ENCODE measurements at places on chromosomes 11 and 22.

DNA sequence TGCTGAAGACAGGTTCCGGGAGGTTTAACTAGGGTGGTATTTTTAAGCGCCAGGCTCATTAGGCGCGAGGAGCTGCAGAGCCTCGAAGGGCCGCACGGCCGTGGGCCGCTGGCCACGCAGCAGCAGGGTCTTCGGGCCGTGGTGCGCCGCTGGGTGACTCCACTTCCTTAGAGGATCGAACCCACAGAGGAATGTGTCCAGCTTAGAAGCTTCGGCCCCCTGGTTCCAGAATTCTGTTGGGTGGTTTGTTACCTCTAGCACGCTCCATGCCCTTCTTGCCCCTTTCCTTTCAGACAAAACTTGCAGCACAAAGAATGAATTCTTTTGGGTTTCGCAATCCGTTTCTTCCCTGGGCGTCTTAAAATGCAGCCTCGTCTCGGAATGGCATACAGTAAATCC, 773 bp upstream of the PATL1 start:
- no peak for DNase-seq

- DNase-seq, result no peak
Measured at GRCh38 chr11:84958295-84958694, 668.8 kb downstream of the DLG2 start.

DNA sequence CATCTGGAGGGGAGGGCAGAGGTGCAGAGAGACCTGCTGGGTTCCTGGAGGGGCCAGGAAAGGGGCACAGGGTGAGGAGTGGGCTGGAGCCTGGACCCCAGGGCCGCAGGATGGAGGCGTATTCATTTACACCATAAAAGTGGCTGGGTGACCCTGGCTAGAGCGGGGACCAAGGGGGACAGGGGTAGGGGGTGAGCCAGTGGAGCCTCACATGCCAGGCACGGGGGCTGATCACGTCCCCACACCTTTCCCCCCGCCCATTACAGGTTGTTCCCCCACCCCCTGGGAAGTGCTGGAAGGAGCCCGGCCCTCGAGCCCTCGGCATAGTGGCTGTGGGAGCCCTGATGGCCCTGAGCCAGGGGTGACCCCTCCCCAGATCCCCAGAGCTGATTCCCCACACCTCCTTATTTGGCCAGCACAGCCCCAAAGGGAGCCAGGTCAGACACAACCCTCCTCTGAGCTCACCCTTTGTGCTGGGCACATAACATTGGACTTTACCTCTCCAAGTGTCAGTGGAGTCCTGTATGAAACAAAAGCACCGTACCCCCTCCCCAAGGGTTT, 781 bp downstream of the TCIRG1 start:
- no peak for DNase-seq

DNA sequence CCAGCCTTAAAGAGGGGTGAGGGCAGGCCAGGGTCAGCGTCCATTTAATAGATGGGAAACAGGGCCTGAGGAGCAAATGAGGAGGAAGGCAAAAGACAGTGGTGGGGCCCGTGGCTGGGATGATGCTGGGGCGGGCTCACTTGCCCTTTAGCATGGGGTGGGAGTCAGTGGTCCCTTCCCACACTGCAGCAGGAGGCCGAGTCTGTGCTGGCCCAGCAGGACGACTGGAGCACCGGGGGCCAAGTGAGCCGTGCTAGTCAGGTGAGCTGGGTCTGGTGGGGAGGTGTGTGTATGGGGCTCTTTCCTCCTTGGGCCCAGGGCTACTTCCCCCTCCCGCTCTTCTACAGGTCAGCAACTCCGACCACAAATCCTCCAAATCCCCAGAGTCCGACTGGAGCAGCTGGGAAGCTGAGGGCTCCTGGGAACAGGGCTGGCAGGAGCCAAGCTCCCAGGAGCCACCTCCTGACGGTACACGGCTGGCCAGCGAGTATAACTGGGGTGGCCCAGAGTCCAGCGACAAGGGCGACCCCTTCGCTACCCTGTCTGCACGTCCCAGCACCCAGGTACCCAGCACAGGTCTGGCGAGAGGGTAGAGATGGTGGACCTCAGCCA, 12.8 kb downstream of the SCYL1 start:
- DNase-seq, result no peak

- DNase-seq, result no peak
Measured at GRCh38 chr11:521177-521688, 14.1 kb downstream of the HRAS start.

DNA sequence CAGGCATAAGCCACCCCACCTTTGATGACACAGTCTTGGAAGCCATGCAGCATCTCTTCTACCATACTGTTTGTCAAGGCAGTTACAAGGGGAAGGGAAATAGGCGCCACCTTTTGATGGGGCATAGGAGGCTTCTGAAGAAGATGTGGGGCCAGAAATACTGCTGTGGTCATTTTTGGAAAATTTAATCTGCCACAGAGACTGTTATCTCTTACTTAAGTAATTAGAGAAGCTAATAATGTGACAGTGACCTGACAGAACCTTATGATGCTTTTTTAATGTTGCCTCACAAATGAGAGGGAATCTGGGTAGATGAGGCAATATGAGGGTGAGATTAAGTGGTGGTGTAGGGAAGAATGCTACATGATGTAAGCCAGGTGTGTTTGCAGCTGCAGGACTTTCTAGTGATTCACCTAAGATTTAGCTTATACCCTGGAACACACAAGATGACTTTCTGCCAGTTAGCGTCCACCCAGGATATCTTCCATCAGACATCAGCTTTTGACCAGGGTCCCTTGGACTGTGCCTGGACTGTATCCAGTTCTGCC, 34.3 kb upstream of the ADORA2A start:
- DNase-seq, result no peak

DNA sequence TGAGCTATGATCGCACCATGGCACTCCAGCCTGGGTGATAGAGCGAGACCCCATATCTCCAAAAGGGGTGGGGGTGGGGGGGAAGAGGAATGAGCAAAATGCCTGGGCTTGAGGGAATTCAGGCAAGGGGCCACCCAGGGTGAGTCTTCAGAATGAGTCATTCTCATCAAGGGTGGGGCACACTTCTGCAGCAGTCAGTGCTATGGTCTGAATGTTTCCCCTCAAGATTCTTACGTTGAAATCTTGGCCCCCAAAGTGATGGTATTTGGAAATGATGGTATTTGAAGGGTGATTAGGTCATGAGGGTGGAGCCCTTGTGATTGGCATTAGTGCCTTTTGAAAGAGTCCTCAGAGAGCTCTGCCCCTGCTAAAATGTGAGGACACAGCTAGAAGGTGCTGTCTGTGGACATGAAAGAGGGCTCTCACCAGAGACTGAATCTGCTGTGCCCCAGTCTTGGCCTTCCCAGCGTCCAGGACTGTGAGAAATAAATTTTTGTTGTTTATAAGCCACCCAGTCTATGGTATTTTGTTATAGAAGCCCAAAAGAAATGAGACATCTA, 86.4 kb upstream of the THY1 start:
- DNase-seq, result no peak

DNA sequence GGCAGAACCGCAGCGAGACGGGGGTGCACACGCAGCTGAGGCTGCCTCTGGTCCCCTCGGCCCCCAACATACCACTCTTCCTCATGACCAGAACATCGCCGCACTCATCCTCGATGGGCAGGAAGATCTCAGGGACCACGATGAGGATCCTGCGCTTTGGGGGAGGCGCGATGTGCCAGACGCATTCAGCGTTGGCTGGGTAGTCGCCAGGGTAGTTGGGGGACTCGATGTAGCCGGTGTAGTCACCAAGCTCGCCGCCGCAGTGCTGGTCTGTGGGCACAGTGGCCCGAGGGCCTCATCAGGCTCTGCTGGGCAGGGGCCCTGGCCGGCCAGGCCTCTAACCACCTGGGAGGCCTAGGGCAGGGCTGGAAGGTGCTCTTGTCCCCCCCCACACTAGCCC, 23.0 kb upstream of the TTLL12 start:
- DNase-seq, result no peak

DNA sequence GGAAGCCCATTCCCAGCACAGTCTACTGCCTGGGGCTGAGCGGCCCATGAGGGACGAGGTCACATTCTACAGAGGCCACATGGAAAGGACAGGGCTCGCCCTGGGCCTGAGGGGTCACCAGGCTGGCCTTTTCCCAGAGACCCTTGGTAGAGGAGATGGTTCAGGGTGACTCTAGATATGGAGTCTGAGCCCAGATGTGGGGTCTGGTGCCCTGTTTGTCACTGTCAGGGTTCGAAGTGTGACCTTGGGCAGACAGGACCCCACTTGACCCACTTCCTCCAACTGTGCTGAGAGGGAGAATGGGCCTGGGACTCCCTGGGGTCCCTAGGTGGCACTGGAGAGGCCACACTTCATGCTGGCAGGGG, 81.0 kb downstream of the MYEOV start:
- DNase-seq, result no peak

GRCh38 chr11:117497206-117497951, 169.7 kb downstream of the CEP164 start:
- no peak for DNase-seq

DNA sequence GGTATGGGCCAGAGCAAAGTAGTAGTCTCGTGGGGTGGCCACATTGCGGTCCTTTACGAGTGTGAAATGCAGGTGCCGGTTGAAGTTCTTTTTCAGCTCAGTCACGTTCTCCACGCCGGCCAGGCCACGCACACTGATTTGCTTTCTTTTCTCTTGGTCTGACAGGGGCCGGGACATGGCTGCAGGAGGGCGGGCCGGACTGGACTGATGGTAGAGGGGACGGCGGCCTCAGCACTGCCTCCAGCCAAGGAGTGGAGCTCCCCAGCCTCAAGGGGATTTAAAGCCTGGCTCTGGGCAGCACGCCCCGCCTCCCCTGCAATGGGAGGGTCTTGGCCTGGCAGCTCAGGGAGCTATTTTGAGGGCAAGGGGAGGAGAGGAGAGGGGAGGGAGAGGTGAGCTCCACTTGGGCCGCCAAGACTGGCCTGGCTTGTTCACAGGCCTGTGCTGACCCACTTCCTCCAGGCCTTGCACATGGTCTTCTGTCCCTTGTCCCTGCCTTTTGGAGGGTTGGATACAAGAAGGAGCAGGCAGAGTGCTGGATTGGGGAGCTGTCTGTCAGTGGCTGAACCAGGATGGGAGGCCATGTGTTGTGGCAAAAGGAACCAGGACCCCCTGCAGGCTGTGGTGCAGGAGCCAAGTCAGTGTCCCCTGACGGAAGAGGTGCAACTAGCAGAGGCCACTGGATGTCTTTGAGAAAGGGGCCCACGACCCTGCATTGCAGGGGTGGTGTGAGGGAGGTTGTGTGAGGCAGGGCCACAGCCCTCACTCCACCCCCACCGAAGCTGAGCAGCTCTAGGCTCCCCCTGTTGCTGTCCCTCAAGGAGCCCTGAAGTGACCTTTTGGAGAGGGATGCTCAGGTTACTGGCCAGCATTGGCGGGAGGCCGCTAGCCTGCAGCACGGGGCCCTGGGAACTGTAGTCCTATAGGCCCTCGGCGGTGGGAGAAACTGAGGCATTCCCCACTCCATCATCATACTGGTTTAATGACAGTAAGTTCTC, at the start of gene PYGM:
TSS of gene PYGM (minus strand) at position 253 of the 998 bp plus-strand sequence. CDS start at position 177, 76 bp downstream.
- DNase-seq, result no peak

DNA sequence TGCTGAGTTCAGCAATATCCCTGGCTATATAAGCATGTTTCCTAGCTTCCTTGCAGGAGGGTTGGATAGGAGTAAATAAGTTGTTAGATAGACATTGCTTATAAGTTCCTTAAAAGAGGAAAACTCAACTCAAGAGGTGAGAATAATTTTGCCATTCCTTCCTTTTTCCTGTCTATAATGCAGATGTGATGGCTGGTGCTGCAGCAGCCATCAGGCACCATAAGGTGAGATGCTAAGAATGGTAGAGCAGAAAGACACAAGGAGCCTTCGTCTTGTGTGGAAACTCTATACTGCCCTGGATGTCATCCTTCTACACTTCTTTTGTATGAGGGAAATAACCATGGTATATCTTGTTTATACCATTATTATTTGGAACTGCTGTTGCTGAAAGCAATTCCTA, 74.5 kb upstream of the GRK3 start:
- no peak for DNase-seq

- no peak for DNase-seq
Measured at GRCh38 chr22:49829044-49829853, 1.6 kb upstream of the BRD1 start.

GRCh38 chr11:36258730-36259360, 30.4 kb downstream of the COMMD9 start:
- DNase-seq, result no peak

- no peak for DNase-seq
Measured at GRCh38 chr22:23215294-23216241, 35.3 kb downstream of the BCR start.

GRCh38 chr11:94028436-94028835, 7.3 kb downstream of the HEPHL1 start:
- peak; percentile 83 for DNase-seq

DNA sequence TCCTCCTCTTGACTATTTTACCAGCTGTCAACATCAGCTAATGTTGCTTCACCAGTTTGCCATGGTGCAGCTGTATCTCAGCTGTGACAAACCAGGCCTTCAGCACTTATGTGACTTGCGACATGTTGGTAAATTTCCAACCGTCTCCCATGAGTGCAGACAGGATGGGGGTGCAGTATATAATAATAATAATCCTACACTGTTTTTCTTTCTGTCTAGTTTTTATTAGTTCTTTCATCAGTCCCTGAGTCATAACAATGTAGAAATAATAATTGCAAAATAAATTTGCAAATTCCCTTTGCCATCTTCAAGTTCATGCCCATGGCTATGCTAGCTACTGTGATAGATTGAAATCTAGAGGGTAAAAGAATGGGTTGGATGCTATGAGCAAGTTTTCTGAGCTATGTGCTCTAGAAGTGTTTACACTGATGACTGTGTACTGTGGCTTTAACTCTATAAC, 4.9 kb downstream of the MMP13 start:
- DNase-seq, result peak; percentile 64

GRCh38 chr11:133078591-133079404, 453.5 kb downstream of the OPCML start:
- no peak for DNase-seq

- DNase-seq, result no peak
Measured at GRCh38 chr11:117612177-117612576, 184.8 kb downstream of the DSCAML1 start.

- no peak for DNase-seq
Measured at GRCh38 chr11:114291381-114291780, 4.8 kb upstream of the NNMT start.

- DNase-seq, result no peak
Measured at GRCh38 chr22:19986410-19987341, 29.9 kb downstream of the ARVCF start.

All from epithelial cell of prostate (primary cell).